M059J (cell line): ENCODE measurements at places on chromosomes 6 and 20. TPM values are rescaled to one million over a fixed set of nuclear protein-coding genes. Genes with fewer than 3 reads are reported as not detected.
A peak's percentile ranks its signal among the peaks of the same experiment; 100 is the strongest.

DNA sequence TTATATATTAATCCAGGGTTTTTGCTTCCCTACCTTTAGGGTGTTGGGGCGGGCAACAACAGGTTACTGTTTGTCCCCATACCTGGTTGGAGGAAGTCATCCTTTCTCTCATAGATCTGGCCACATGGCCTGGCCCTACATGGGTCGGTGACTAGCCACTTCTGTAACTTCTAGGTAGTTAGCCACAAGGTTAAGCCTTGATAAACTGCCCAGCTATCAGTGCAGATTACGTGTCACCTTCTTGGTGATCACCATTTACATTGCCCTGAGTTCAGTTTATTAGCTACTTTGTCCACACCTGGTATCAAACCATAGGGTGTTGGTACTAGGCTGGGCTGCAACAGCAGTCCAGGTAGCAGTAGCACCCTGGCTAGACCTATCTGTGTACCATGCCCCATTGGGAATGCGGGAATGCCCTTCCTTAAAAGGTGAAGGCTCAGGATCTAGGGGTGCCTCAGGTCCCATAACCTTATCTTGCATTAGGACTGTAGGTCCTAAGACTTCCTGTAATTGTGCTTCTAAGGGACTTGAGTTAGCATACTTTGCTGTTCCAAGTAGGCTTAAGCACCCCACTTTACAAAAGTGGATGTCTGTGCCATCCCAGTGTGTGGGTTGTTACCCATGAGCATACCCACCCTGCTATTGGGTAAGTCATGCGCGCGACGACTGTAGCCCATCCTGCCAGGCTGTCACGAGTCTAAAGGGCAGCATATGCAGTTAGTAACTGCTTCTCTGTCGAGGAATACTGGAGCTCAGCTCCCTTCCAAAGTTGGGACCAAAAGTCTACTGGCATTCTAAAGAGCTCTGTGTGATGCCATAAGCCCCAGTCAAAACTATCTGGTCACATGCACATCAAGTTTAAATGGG, 5.2 kb downstream of the ZKSCAN3 start:
- DNase-seq, result no peak

EPPIN gene
- total RNA-seq, result not detected in 2 replicates

- no peak for DNase-seq
Measured at GRCh38 chr6:119137194-119138072, 59.0 kb upstream of the FAM184A start.

FNDC11 gene
- not detected in 2 replicates for total RNA-seq

C6orf132 gene
- total RNA-seq, result 0.30 and 2.2 TPM in 2 replicates

DNA sequence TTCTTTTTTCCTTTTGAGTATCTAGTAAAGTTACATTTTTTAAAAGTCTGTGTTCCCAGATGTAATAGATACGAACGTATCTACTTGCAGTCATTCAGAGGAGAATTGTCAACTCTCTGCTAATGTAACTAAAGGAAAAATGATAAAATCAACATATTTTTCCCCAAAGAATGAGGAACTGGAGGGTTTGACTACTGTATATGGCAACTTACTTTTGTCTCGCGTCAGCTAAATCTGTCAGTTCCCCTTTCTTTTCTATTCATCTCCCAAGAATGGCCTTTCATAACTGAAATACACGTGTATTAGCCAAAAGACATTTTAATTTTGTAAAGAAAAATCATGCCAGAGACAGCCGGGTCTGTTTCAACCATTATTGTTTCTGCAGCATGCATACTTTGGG, 5.4 kb downstream of the EYA2 start:
- no peak for DNase-seq

SDC4 gene
- total RNA-seq, result 177 and 189 TPM in 2 replicates

GRCh38 chr6:131040866-131041265, 22.2 kb downstream of the EPB41L2 start:
- DNase-seq, result no peak

GRCh38 chr20:18904192-18904591, 90.6 kb downstream of the SCP2D1 start:
- no peak for DNase-seq

GSTA2 gene
- 0.12 TPM in 1 of 2 replicates, not detected in the other for total RNA-seq

RARS2 gene
- 23.8 and 28.5 TPM in 2 replicates for total RNA-seq

MTCH1 gene
- total RNA-seq, result 385 and 490 TPM in 2 replicates

GRCh38 chr6:158416883-158417759, 104.9 kb downstream of the TULP4 start:
- peak; percentile 80 for DNase-seq

DNA sequence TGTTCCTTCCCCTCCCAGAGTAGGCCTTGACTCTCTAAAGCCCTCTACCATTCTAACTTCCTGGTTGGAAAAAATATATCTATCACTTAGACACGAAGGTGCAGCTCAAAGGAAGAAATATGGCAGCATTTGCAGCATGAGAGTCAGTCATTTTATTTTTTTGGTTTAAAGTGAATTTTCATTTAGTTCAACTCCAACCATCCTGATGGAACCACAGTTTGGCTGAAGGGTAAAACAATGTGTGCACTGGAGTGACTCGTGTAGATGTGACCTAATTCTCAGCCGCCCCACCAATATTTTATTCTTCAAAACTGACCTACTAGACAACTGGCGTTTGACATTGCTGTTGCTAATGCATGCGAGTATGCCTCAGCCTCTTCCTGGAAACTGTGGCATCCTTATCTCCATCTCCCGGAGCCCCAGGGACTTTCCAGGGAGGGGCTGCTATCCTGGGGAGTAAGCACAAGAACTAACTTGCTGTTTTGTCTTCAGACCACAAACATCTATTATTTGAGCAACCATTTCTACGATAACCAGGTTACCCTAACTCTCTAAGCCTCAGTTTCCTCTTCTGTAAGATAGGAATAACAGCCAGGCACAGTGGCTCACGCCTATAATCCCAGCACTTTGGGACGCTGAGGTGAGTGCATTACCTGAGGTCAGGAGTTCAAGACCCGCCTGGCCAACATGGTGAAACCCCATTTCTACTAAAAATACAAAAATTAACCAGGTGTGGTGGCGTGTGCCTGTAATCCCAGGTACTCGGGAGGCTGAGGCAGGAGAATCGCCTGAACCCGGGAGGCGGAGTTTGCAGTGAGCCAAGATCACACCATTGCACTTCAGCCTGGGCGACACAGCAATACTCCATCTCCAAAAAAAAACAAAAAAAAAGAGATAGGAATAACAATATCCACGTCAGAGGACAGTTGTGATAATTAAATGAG, 148.7 kb upstream of the JARID2 start:
- peak; percentile 54 for DNase-seq

ELOVL2 gene
- total RNA-seq, result 6.2 and 7.1 TPM in 2 replicates

HLA-DMA gene
- total RNA-seq, result 11.4 and 12.3 TPM in 2 replicates

DNA sequence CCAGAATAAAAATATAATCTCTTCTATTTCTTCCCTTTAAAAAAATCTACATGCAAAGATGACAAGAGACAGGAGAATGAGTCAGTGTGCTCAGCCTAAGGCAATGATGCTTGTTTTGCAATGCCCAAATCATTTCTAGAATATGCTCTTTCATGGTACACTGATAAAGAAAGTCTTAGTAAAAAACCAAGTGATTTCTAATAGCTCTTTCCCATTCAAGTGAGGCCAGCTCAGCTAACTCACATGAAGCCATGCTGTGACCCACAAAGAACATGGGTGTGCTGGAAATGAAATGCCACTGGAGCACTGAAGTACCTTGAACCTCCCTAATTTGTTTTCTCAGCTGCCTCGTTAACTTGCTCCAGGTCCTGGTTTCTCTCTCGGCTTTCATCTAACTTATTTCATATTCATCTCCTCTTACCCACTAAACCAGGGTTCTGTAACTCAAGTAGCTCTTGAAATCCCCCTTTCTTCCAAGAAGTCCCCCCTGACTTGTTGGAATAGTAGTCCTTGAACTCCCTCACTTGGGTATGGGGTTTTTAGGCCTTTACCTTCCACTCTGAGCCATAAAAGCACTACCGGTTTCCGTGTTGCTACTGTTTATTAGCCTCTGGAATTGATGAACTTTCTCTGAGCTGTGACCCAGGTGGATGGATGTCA, 92.7 kb downstream of the IRF4 start:
- peak; percentile 13 for DNase-seq

TRIM31 gene
- not detected in 2 replicates for total RNA-seq

- DNase-seq, result no peak
Measured at GRCh38 chr20:32575805-32576204, 9.3 kb downstream of the NOL4L start.

COL9A1 gene
- not detected in 2 replicates for total RNA-seq

BTN1A1 gene
- 0.10 TPM in 1 of 2 replicates, not detected in the other for total RNA-seq

EPB41L1 gene
- 20.1 and 34.9 TPM in 2 replicates for total RNA-seq

SLCO4A1 gene
- total RNA-seq, result 43.9 and 69.5 TPM in 2 replicates

- no peak for DNase-seq
Measured at GRCh38 chr6:47288267-47289090, 21.2 kb downstream of the TNFRSF21 start.

DNA sequence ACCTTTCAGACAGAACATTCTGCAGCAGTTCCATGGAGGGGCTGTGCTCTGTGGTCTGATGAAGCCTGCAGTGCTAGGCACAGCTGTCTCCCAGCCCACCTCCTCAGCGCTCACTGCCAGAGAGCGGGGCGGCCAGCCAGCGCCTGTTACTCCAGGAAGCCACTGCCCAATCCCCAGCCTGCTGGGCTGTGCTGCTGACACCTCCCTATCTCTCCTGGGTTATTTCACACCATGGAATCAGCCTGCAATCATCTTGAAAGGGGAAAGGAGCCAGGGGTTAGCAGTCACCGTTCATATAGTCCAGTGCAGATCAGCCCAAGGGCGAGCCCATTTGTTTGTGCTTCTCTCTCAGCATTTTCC, 46.3 kb upstream of the NHSL1 start:
- DNase-seq, result no peak

CRISP3 gene
- total RNA-seq, result not detected in 2 replicates

- DNase-seq, result peak; percentile 4
Measured at GRCh38 chr20:42295592-42295991, 677.4 kb upstream of the CHD6 start.
